ENCODE measurements at places on chromosomes 12 and 14.

- no peak for DNase-seq
Observed at GRCh38 chr12:122374707-122375106, 47.8 kb downstream of the CLIP1 start.

GRCh38 chr12:22255097-22255496 lies 79.4 kb downstream of the ST8SIA1 start:
- DNase-seq: no peak

GRCh38 chr12:89316705-89317139 lies 35.6 kb downstream of the DUSP6 start:
- DNase-seq: no peak

DNA sequence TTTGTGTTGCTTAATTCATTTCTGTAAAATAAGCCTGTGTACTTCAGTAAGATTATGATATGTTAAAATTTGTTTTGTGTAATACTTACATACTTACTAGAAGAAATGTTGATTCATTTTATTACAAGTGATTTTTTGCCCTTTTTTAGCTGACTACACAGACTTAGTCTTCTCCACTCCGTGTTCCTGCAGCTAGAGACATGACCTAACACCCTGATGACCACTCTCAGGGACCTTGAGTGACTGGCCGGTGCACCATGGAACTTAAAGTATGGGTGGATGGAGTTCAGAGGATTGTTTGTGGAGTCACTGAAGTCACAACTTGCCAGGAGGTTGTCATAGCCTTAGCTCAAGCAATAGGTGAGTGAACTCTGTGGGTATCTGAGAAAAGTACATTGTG lies 69.8 kb downstream of the BHLHE41 start:
- DNase-seq: no peak
